Activated CD4-positive, alpha-beta T cell treated with anti-CD3 and anti-CD28 coated beads for 36 hours (primary cell): ENCODE measurements at places on chromosomes 6 and 20. TPM values are rescaled to one million over a fixed set of nuclear protein-coding genes. Genes with fewer than 3 reads are reported as not detected.

The SIRPA gene
- total RNA-seq = 0.05 TPM

The UST gene
- total RNA-seq = 2.2 TPM

The BAG2 gene
- total RNA-seq = 8.2 TPM

The MLIP gene
- total RNA-seq = not detected

The PDYN gene
- not detected for total RNA-seq
